ENCODE measurements at places on chromosomes 11 and 22.

- DNase-seq, result no peak
Observed at GRCh38 chr11:113806406-113806805, 26.8 kb downstream of the CLDN25 start.

DNA sequence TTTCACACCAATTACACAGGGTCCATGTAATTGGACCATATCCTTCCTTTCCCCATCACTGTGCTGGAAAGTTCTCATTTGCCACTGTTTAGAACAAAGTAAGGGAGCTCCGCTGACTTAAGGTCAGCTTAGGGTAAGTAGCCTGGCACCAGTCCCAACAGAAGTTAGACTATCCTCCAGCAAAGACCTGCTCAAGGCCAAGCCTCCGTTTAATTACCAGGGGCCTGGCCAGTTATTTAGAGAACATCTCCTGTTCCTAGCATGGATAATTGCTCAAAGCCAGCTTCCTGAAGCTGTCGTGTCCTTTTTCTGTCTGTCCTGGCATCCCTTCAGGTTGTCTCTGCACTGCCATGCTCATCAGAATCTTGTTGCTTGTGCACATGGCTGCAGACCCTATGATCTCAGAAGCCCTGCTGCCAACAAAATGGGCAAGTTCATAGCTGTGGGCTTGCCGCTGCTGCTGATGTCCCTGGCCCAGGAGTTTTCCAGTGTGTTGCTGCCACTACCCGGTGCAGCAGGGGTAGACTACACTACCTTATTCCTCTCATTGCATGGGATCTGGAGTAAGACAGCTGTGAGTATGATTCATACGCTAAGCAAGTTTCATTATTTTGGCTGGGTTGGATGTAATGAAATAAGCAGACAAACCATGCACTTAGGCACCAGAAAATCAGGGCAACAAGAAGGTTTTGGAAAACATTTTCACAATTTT is 8.1 kb downstream of the OR8A1 start:
- DNase-seq, result no peak

DNA sequence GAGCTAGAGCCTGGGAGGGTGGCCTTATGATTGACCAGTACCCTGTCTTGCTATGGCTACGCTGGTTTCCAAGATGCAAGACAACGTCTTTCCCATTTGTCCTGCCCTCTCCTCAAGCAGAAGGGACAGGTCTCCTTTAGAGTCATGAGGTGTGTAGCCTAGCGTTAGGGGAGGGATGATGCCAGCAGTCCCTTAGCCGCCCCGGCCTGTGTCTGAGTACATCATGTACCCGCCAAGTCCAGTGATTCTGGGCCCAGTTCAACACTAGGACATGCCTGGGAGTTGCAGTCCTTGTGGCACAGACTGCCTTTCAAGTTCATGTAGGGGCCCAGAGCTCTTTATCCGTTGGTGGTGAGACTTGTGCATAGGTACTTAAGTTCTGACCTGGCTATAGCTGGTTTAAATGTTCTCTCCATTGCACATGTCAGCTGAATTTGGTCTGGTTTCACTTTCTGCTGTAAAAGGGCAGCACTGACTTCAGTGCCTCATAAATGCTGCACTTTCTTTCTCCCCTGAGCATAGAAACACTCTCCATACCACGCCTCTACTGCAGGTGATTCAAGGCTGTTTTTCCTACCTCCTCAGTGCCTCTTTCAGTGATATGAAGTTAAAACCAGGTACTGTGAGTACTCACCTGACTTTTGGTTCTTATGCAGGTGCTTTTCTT is 151.1 kb downstream of the METTL15 start:
- no peak for DNase-seq

- no peak for DNase-seq
Observed at GRCh38 chr11:47550288-47551047, 2.5 kb downstream of the CELF1 start.

DNA sequence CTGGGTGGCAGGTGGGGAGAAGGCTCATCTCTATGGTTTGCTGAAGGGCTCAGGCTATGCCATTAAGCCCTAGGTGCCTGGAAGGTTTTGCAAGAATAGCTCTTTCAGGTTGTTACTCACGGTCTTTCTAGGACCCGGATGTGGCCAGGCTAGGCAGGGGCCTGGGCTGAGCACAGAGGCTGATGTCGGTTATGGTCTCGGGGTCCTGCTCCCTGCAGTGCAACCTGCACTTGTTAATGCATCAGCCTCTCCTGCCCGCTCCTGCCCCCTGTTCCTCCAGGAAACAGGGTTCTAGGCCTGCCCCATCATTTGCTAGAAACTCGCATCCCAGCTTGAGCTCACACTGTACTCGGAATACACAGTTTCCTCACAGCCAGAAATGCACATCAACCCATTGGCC is 79.1 kb upstream of the SLC22A12 start:
- no peak for DNase-seq

DNA sequence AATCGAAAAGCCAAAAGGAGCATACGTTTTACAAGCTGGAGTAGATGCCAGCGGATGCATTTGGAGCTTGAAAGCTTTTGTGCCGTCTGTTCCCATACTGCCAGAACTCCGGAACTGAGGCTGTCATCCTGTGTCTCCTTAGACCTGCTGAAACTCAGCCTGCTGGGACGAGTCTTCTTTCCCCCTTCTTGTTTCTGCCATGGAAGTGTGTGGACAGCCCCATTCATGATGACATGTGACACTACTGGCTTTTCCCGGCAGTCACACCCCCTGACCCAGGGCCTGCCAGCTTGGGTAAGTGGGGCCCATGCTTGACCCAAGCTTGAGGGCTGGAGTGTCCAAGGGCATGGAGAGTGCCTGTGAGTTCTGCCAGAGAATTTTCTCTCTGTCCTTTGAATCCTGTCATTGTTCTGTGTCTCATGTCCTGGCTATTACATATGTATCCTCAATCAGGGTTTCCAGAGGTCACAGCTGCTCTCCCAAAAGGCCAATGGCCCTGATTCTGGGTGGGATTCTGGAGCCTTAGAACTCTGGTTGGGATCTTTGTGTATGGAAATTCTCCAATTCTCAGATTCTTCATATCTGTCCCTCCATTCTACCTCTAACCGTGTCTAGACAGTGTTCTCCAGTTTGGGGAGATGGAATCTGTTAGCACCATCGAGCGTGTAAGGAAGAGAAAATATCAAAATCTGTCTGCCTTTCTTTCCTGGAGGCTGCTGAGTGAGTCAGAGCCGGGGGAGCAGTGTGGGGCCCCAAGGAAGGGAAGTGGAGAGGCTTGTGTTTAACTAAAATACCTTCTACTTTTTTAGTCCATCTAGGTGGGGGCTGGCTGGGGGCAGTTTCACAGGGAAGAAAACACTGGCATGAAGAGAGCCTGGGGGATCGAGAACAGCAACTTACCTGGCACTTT is 73.2 kb downstream of the KIAA1671 start:
- DNase-seq, result peak; percentile 57

- no peak for DNase-seq
Observed at GRCh38 chr11:5274395-5274794, 4.7 kb upstream of the HBE1 start.

- peak; percentile 58 for DNase-seq
Observed at GRCh38 chr11:129861702-129862522, 33.5 kb downstream of the NFRKB start.

GRCh38 chr11:117768506-117768905 is 28.5 kb downstream of the DSCAML1 start:
- DNase-seq, result no peak

DNA sequence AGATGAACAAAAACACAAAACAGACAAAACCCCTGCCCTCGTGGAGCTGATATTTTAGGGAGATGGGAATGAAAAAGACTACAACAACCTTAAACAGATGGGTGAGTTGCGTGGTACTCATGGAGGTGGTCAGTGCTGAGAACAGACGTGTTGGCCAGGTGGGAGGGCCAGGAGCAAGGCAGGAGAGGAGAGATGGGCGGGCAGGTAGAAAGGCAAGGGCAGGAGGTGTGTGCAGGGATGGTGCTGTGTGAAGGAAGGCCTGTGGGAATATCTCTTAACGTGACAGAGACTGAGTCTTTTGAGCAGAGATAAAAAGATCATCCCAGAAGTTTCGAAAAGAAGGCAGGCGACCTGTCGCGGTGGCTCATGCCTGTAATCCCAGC is 7.0 kb downstream of the GAL start:
- DNase-seq, result no peak

GRCh38 chr11:116895048-116895757 is 57.8 kb upstream of the APOA1 start:
- peak; percentile 56 for DNase-seq

DNA sequence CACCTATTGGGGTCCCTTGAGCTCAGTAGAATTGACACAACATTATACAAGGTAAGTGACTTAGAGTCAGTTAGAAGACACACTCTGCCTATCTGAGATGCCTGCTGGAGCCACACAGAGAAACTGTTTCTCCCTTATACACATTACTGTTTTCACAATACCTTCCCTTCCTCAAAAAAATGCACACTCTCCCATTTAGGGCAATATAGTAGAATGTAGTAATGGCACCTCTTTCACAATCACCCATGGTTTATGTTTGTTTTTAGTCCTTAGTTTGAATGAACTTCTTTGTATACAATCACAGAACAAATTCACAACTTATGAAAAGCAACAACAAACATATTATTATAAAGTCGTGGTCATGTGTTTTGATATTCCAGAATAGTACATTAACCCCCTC is 14.3 kb downstream of the OR52H1 start:
- DNase-seq, result no peak

DNA sequence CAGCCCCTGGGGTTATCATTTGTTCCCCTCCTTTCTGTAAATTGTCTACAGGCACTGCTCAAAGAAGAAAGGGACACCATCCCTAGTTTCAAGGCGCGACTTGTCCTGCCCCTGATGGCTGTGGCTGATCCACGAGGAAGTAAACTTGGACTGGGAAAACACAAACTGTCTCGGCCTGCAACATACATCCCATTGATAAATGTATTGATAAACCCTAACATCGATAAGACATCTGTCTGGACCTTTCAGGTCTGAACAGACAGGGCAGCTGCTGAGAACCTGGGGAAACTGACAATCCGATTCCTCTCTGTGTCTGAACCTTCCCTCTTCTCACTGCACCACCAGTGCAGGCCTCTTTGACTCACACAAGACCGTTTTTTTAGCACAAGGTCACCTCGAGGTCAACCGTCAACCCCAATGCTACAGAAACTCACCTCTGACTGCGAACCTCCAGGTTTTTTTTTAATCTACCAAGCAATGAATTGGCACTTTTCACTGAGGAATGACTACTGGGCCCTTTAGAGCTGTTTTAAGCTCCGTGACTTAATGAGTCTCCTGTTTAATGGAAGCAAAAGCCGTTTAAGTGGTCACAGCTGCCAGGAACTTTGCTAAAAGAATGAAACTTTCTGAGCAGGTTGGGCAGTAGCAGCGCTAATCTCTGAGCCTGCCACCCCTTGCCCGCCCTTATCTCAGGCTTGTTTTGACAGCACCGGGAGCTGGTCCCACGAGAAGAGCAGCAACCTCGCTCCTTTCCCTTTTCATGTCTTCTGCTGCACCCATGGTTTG is 203.8 kb upstream of the TMEM45B start:
- no peak for DNase-seq

GRCh38 chr11:132444911-132445310 is 1074.5 kb downstream of the NTM start:
- DNase-seq, result no peak

- DNase-seq, result no peak
Observed at GRCh38 chr11:126978165-126978564, 22.4 kb downstream of the KIRREL3 start.
